ENCODE measurements at places on chromosomes 2 and 18. TPM values are rescaled to one million over a fixed set of nuclear protein-coding genes. Genes with fewer than 3 reads are reported as not detected.
A peak's percentile ranks its signal among the peaks of the same experiment; 100 is the strongest.

GRCh38 chr2:144240656-144241339 is 279.1 kb downstream of the ZEB2 start:
- peaks cover 56% of the 10 kb centered on the region for H3K4me1 ChIP-seq
- H3K27me3 ChIP-seq = no peaks in the 10 kb centered on the region
- DNase-seq = no peak
- peak overlapping the region; percentile 20 for H3K27ac ChIP-seq

- no peaks in the 10 kb centered on the region for H3K27me3 ChIP-seq
- peaks cover 8% of the 10 kb centered on the region for H3K4me1 ChIP-seq
- DNase-seq = no peak
These were observed 17.4 kb downstream of the XDH start for GRCh38 chr2:31397094-31397493.

DNA sequence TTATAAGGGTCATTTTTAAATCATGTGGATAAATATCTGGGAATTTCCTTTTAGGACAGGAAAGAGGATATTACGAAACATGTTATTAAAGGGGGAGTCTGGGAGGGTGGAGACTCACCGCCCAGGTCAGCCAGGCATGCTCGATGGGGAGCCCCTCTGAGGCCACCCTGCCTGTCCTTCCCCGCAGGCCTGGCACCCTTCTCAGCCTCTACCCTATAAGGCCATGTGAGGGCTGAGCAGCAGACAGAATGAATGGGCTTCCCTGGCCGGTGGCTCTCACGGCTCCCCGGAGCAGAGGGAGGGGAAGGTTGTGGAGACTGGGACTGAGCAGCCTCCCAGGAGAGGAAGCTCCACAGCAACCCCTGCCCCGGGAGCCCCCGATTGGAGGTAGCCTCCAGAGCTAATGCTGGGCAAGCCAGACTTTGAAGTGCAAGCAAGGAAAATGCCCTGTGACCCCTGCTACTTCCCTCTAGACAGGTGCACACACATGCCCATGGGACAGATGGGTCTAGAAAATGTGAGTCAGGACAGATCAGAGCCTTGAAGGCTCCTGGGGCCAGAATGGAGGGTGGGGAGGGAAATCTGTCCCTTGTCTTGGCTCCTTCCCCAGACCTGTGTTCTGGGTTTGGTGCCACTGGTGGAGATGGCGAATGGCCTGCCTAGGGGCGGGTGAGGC is 13.2 kb upstream of the ARMC9 start:
- peaks cover 26% of the 10 kb centered on the region for H3K4me1 ChIP-seq
- no peak overlapping the region for H3K4me3 ChIP-seq
- H3K27me3 ChIP-seq = no peaks in the 10 kb centered on the region
- no peaks in the 10 kb centered on the region for H3K36me3 ChIP-seq
- no peak for DNase-seq

DNA sequence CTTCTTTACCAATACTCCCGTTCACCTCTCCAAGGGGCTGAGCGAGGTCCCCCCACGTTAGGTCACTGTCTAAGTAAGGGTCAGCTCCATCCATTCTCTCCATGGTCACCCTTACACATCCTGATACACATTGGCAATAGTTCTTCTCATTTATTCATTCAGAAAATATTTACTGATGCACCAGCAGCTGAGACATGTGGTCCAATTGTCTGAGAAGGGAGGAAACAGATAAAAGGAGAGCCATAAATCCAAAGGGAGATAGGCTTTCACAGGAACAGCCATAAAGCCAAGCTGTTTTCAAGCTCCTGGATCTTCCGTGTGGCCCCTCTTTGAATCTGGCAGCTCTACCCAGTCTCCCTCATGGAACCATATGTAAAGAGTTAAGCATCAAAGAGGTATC is 121.2 kb downstream of the TXNL1 start:
- H3K36me3 ChIP-seq = no peaks in the 10 kb centered on the region
- no peak overlapping the region for H3K27ac ChIP-seq
- peaks cover 3% of the 10 kb centered on the region for H3K4me1 ChIP-seq
- no peak overlapping the region for H3K4me3 ChIP-seq
- no peaks in the 10 kb centered on the region for H3K27me3 ChIP-seq

GRCh38 chr2:47272031-47272864 is 117.1 kb upstream of the STPG4 start:
- no peaks in the 10 kb centered on the region for H3K36me3 ChIP-seq
- H3K27ac ChIP-seq = no peak overlapping the region
- peak overlapping the region; percentile 68 for H3K4me3 ChIP-seq
- peak; percentile 85 for DNase-seq
- no peaks in the 10 kb centered on the region for H3K27me3 ChIP-seq

DNA sequence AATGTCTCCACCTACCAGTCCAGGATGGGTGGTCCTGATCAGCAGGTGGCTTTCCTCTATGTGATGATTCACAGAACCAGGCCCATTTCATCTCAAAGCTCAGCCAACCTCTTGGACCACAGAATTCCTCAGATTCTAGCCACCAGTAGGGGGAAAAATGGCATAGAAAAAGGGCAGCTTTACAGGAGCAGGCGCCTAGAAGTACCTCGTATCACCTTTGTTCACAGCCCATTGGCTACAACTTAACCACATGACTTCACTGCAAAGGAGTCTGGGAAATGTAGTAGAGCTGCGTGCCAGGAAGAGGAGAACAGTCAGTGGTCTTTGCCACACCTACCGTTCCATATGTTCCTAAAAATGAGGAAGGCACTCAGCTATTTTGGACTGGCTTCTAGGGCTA is 62.8 kb upstream of the DTNA start:
- no peak overlapping the region for H3K4me3 ChIP-seq
- H3K4me1 ChIP-seq = peaks cover 41% of the 10 kb centered on the region

DNA sequence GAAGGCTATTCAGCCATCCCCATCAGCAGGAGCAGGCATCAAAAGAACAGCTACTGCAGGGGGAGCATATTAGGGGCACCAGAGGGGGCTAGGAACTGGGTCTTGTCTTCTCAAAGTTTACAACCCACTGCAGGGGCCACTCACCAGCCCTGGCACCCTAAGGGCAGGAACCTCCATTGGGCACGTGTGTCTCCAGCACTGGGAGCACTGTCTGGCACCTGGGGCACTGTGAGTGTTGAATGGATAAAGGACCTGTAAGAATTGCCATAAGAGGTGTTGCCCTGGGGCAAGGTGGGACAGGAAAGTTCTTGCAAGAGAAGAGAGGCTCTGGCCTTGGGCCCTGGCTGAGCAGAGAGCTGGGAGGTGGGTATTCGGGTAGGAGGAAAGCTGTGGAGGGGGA is 1.4 kb upstream of the STEAP3 start:
- peaks cover 20% of the 10 kb centered on the region for H3K27me3 ChIP-seq
- H3K4me1 ChIP-seq = peaks cover 63% of the 10 kb centered on the region
- no peak for DNase-seq
- H3K36me3 ChIP-seq = no peaks in the 10 kb centered on the region
- no peak overlapping the region for H3K4me3 ChIP-seq

DNA sequence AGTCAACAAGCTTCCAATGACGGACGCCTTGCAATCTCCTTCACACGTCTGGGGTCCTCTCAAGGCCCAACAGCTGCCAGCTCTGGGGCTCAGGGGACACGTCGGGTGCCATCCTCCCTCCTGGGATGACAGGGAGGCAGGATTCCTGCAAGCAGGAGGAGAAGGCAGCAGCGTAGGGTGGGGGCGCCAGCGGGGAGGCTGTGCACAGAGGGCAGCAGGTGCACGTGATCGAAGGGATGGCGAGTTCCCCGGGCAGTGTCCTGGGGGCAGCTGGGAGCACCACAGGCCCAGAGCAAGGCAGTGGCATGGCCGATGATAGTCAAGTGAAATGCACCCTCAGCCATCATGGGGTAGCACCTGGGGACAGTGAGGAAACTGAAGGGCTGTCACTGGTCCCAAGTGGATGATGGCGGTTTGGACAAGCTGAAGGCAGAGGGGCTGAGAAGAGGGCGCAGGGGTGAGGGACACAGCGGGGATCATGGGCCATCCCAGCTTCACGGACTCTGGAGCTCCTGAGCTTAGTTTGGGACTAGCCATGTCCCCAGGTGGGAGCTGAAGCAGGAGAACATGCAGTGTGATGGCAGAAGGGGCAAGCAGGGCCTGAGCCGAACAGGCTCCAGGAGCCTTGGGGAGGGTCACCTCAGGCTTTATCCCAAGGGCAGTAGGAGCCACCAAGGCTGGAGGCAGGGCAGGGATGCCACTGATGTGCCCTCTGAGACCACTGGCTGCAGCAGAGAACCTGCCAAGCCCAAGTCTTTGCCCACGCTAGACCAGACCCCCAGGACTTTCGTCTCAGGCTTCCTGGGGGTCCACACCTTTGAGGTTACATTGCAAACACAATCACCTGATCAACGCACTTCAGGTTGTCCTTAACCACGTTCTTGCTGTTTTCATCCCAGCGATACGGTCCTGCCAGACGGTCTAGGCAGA is 16.3 kb upstream of the SNED1 start:
- no peaks in the 10 kb centered on the region for H3K36me3 ChIP-seq
- H3K4me3 ChIP-seq = no peak overlapping the region
- H3K27ac ChIP-seq = no peak overlapping the region

DNA sequence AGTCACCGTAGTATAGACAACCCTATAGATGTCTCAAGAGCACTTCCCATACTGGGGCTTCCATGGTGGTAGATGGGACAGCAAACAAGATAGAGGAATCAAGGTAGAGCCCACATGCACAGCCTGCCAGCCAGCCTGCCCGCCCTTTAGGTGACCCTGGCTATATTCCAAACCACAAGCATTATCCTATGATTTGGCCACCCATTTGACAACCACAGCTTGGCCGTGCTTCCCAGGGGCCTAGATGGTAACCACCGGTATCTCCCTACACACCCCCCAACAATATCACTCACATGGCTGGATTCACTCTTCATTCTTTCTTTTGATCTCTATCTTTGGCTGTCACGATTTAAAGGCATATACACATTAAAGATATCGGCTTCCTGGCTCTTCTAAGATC is 85.3 kb downstream of the CDK15 start:
- H3K27ac ChIP-seq = no peak overlapping the region
- no peak for DNase-seq
- no peak overlapping the region for H3K4me3 ChIP-seq
- H3K4me1 ChIP-seq = peaks cover 28% of the 10 kb centered on the region
- no peaks in the 10 kb centered on the region for H3K27me3 ChIP-seq

- no peaks in the 10 kb centered on the region for H3K36me3 ChIP-seq
- peaks cover 50% of the 10 kb centered on the region for H3K4me1 ChIP-seq
- no peak overlapping the region for H3K27ac ChIP-seq
- H3K27me3 ChIP-seq = no peaks in the 10 kb centered on the region
These were observed 218.1 kb downstream of the SP3 start for GRCh38 chr2:173747035-173747434.

GRCh38 chr18:1665079-1665478 is 760.4 kb downstream of the ADCYAP1 start:
- no peak overlapping the region for H3K27ac ChIP-seq
- no peak for DNase-seq
- no peaks in the 10 kb centered on the region for H3K4me1 ChIP-seq
- H3K4me3 ChIP-seq = no peak overlapping the region

DNA sequence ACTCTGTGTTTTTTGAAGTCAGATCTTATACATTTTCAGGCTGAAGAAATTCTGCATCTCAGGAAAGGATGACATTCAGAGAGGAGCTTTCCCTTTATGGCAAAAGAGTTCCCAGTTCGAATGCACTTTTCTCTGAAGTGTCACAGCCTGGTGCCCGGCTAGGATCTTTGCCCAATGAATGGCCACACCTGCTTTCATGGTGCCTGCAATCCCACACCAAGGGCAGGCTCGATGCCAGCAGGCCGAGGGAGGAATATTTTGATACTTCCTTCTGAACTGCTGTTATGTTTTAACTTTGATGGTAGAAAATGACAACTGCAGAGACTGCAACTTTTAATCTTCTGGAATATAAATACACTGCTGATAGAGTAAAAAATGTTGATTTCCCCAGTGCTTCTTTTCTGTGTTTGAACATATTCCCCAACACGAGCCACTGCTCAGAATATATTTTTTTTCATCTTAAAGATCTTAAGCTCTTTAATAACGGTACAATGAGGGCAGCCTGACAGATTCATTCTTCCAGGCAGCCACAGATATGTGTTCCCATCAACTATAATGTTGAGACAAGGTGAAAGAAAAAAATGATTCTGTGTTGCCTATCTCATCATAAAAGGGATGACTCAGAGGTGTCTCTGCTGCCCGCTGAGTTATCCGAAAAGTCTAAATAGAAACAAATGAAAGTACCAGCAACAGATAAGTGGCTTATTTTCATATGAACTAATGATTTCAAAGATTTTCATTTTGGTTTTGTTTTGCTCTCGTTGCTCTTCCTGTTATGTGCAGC is 848.5 kb downstream of the DCDC2C start:
- H3K27ac ChIP-seq = no peak overlapping the region
- no peaks in the 10 kb centered on the region for H3K4me1 ChIP-seq
- H3K4me3 ChIP-seq = no peak overlapping the region
- peaks cover 67% of the 10 kb centered on the region for H3K36me3 ChIP-seq
- H3K27me3 ChIP-seq = 0 out of 2 replicates have a peak, but pooled peaks cover 3% of the 10 kb centered on the region

GRCh38 chr2:6605836-6606505 is 259.7 kb downstream of the CMPK2 start:
- H3K27ac ChIP-seq = no peak overlapping the region
- H3K4me3 ChIP-seq = no peak overlapping the region
- peaks cover 62% of the 10 kb centered on the region for H3K36me3 ChIP-seq
- no peaks in the 10 kb centered on the region for H3K4me1 ChIP-seq
- no peaks in the 10 kb centered on the region for H3K27me3 ChIP-seq

DNA sequence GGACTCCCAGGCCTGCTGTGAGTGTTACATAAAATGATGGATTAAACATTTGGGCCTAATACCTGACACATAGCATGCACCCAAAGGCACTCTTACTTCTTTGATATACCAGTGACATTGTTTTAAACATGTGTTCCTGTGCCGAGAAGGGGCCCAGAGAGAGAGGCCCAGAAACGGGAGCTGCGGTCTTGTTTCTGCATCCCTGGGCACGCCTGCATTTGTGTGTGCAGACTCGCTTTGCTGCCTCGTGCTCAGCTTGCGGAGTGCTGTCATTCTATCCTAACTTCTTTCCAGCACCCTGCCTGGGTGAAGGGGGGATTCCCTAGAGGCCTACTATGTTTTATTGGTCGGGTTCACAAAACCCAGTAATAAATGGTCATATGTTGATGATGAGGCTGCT is 666.2 kb upstream of the HS6ST1 start:
- peaks cover 7% of the 10 kb centered on the region for H3K4me1 ChIP-seq
- no peaks in the 10 kb centered on the region for H3K36me3 ChIP-seq
- no peak for DNase-seq
- H3K27ac ChIP-seq = no peak overlapping the region

GRCh38 chr18:59735269-59735860 is 38.1 kb upstream of the CCBE1 start:
- no peaks in the 10 kb centered on the region for H3K27me3 ChIP-seq
- H3K36me3 ChIP-seq = peaks cover 5% of the 10 kb centered on the region
- no peak overlapping the region for H3K4me3 ChIP-seq
- no peak for DNase-seq

GRCh38 chr2:75960472-75961009 is 249.8 kb upstream of the GCFC2 start:
- H3K27me3 ChIP-seq = no peaks in the 10 kb centered on the region
- no peaks in the 10 kb centered on the region for H3K36me3 ChIP-seq
- no peak for DNase-seq
- H3K4me1 ChIP-seq = peaks cover 34% of the 10 kb centered on the region
- H3K4me3 ChIP-seq = no peak overlapping the region
- no peak overlapping the region for H3K27ac ChIP-seq

- H3K27ac ChIP-seq = no peak overlapping the region
- H3K36me3 ChIP-seq = no peaks in the 10 kb centered on the region
- DNase-seq = no peak
- H3K4me1 ChIP-seq = no peaks in the 10 kb centered on the region
- no peaks in the 10 kb centered on the region for H3K27me3 ChIP-seq
These were observed 50.5 kb downstream of the PTRHD1 start for GRCh38 chr2:24742730-24743129.

ARHGEF33 gene
- total RNA-seq = 0.57 TPM

CLIP4 gene
- total RNA-seq = 0.39 TPM

IL1RL1 gene
- 0.05 TPM for total RNA-seq

DYNC1I2 gene
- 69.1 TPM for total RNA-seq

BOD1L2 gene
- total RNA-seq = not detected

PCARE gene
- total RNA-seq = not detected
